Retina (tissue), 1 donor: ENCODE measurements at places on chromosomes 12 and 14.
A peak's percentile ranks its signal among the peaks of the same experiment; 100 is the strongest.

GRCh38 chr14:95190346-95190840, 33.1 kb upstream of the DICER1 start:
- DNase-seq = no peak

- DNase-seq = no peak
These were observed 8.3 kb upstream of the OR11H6 start for GRCh38 chr14:20215196-20215595.

GRCh38 chr12:15754233-15754632, 35.0 kb downstream of the EPS8 start:
- no peak for DNase-seq

DNA sequence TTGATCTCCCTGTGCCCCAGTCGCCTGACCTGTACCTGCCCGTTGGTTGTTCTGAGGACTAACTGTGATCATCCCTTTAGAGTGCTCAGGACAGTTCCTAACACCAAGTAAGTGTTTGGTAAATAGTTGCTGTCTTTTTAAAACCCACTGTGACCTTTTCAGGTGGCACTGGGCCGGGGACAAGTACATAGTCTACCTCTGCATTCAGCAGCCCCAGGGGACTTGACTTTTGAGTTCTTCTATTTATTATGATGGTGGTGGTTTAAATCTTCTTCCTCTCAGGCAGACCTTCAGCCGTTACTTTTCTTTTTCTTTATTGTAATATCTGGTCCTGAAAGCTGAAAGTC, 38.8 kb downstream of the EVL start:
- no peak for DNase-seq

- no peak for DNase-seq
These were observed 371.1 kb downstream of the FSCB start for GRCh38 chr14:44135972-44136371.

DNA sequence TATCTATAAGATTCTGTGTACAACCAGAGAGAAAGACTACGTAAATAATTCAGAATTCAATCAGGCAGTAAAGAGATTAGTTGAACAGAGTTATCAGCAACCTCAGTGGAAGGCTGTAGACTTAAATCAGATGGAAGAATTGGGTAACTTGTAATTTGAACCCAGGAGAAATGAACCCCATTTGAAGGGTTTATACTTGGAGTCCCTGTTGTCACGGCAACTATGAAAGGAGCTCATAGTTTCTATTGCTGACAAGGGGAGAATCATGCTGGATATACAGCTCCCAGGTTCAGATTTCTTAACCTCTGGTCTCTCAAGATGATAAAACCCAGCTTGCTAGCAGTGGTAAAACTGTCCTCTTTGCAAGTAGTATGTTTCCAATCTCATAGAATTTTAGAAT, 54.4 kb upstream of the BMP4 start:
- DNase-seq = no peak

- DNase-seq = no peak
These were observed 30.6 kb upstream of the SDR39U1 start for GRCh38 chr14:24473211-24473610.

- DNase-seq = no peak
These were observed 17.5 kb downstream of the DYRK4 start for GRCh38 chr12:4579305-4580102.

GRCh38 chr14:89646971-89647370, 229.9 kb upstream of the FOXN3 start:
- no peak for DNase-seq

DNA sequence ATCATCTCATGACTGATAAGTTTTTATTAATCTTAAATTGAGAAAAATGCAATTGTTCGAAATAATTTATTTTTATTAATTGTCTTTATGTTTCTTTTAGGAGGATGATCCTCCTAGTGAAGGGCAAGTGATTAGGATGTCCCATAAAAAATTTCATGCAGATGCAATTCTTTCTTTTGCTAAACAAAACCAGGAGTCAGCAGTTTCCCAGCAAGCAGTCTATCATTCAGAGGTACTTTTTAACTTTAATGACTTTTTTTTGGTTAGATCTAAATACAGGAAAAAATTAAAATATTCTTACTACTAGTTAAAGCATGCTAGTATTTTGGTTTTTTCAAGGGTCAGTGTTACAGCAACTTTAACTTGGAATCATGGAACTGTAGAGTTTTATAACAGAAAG, 64.5 kb downstream of the KIAA0586 start:
- DNase-seq = no peak

DNA sequence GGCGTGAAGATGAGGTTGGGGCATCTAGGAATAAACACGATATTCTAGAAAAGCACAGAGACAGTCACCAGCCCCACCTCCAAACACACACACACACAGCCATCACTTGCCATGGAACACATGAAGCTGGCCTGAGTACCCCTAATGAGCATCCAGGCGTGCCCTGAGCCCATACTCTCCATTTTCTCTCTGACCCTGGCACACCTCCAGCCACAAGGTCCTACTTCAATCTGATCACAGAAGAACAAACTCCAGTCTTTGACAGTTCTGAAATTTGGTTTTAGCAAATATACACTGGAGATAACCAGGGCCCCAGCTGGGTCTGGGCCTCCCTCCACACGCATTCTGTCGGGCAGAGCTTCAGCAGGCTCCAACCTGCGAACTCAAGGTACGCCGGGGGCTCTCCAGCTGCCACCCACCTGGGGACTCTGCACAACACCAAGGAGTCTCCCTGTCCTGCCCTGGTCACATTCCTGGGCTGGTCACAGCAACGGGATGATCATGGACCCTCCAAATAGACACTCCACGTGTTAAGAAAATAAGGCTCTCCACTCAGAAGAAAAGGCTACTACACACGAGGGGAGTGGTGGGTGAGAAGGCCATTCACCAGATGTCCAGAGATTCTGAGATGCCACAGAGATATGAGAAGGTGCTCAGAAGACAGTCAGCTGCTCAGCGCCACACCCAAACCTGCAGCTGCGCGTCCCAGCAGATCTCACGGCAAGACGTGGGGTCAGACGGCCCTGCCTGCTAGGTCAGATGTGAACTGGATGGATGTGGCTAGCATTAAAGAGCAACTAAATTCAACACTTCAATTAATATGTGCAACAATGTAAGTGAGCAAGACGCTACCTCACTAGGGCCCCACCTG, 57.0 kb upstream of the PNMA1 start:
- no peak for DNase-seq

DNA sequence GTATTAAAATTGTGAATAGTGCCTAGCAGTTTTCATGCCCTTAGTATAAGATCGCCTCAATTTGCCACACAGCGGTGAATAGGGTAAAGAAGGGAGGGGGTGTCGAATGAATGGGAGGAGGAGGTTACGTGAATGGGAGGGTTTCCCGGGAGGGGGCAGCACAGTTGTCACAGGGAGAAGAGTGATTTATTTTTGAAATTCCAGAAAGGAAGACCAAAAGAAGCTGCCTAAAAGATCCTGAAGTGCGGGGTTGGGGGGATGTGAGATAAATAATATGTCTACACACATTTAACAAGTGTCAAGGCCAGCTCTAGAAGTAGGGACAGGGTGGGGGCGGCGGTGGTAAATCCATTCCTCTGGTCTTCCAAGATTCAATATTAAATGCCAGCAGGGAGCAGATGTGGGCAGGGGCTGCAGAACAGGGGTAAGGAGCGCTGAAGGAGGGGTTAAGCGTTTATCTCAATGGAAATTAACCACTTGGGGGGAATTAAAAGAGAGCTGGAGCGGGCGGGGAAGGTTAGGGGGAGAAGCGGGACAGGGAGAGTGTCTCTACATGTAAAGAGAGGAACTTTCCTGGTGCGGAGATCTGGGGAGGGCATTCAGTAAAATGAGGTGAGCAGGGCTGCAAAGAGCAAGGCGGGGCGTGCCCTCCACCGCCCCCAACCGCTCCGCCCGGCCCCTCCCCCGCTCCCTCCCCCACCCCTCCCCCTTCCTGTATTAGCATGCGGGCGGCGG, 867 bp downstream of the C12orf42 start:
- DNase-seq = peak; percentile 57

- DNase-seq = peak; percentile 65
These were observed 57.5 kb downstream of the KIF26A start for GRCh38 chr14:104195878-104196277.

- DNase-seq = no peak
These were observed 30.7 kb downstream of the GRIP1 start for GRCh38 chr12:66648033-66648735.

GRCh38 chr12:46790066-46790465, 35.7 kb downstream of the SLC38A4 start:
- no peak for DNase-seq

DNA sequence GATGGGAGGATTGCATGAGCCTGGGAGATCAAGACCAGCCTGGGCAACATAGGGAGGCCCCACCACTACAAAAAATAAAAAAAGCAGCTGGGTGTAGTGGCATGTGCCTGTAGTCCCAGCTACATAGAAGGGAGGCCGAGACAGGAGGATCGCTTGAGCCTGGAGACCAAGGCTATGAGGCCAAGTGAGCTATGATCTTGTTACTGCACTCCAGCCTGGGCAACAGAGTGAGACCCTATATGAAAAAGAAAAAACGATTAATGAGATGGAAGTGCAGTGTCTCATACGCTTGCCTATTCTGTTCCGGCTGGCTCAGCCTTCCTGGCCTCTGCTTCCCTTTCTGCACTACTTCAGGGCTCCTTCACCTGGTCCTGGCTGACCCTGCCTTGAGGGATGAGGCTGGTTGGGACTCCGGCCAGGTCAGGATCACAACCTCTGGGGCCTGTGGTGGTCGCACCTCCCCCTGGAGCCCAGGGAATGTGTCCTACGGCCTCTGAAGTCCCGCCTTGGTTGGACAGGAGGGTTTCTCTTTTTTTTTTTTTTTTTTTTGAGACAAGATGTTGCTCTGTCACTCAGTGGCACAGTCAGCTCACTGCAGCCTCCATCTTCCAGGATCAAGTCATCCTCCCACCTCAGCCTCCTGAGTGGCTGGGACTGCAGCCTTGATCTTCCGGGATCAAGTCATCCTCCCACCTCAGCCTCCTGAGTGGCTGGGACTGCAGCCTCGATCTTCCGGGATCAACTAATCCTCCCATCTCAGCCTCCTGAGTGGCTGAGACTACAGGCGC, 10.7 kb downstream of the TEDC1 start:
- DNase-seq = no peak

GRCh38 chr12:123900871-123901376, 71.7 kb downstream of the CCDC92 start:
- DNase-seq = no peak

DNA sequence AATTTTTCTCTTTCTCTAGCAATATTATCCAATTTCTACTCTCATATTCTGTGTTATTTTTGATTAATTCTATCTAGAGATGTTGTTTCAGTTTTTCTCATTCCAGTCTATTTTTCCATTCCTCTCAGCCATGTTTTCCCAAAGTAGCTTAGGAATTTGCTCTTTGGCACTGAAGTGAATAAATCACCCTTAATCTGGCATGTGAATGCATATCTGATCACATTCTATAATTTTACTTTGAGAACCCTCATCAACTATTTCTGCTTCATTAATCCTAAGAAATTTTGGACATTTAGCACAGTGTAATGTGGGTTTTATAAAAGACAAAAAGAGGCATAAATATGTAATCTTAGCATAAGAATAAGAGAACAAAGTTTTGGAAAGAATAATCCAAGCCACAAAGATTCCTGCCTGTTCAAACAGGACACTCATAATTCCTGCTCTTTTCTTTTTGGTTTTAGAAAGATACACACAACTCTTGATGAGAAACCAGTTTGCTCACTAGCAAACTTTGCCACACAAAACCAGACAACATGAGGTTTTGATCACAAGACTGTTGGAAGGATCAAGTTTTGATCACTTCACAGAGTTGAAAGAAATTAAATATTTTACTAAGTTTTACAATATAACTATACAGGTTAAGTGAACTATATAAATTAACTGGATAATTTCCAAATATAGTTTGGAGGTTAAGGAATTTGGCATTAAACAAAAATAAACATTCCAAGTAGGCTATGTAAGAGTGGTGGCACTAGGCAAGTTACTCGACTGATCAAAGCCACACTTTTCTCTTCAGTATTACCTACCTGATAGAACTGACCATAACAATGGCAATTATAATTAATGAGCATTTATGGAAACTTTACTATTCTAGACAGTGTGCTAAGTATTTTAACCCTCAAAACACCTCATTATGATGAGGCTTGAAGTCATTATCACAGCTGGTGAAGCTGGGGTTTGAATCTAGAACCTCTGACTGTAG, 226.6 kb upstream of the TMTC1 start:
- no peak for DNase-seq

DNA sequence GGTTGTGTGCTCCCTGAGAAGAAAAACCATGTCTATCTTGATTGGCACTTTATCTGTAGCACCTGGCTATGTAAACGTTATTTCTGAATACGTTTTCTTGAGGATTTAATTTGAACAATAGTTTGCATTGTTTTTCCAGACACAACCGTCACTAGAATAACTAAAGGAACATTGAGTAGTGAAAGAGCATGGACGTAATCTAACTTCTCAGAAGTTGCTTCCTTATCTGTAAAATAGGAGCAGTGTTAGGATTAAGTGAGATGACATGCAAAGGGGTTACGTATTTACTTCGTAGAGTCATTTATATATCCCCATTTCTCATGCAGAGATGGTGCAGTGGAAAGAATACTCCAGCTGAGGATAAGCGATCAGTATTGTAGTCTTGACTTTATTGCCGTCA, 8.1 kb downstream of the AEBP2 start:
- DNase-seq = no peak

- DNase-seq = no peak
These were observed 14.5 kb upstream of the KLRD1 start for GRCh38 chr12:10293151-10293550.

- DNase-seq = no peak
These were observed 51.2 kb downstream of the DRAM1 start for GRCh38 chr12:101928556-101928955.

GRCh38 chr12:26088998-26089397, 35.8 kb downstream of the BHLHE41 start:
- DNase-seq = no peak

DNA sequence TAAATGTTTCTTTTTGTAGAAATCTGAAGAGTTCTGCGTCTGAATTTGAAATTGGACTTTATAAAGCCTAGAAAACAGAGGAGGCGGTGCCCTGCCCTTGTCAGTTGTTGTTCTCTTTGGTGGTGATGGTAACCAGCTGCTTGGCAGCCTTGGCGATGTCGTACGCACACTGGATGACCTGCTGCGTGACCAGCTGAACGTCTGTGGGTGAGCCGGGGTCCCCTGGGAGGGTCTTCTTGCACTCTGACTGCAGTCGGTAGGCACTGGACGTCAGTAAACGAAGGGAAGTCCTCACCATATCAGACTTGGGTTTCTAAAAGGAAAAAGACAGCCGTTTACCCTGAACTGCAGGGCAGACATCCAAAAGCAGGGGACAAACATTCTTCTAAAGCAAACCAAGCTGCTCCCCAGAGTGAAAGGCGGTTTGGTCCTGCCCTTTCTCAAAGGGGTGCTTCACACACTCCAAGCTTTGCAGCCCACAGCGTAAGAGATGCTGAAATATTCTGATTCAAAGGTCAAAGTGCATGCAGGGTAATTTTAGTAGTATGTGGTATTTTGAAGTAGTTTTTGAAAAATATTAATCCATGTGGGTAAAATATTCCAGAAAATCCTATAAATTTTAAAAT, 32.9 kb downstream of the TCHP start:
- DNase-seq = no peak

GRCh38 chr14:98162856-98163805, 1108.9 kb downstream of the BCL11B start:
- DNase-seq = peak; percentile 38

GRCh38 chr12:42728770-42729534, 139.4 kb upstream of the PRICKLE1 start:
- DNase-seq = no peak
